Neural crest cell (in vitro differentiated cells): ENCODE measurements at places on chromosomes 2 and 18. TPM values are rescaled to one million over a fixed set of nuclear protein-coding genes. Genes with fewer than 3 reads are reported as not detected.

NT5DC4 gene
- total RNA-seq = not detected in 2 replicates

- peak; percentile 29 for DNase-seq
Measured at GRCh38 chr2:239224199-239224570, 176.6 kb downstream of the HDAC4 start.

ALK gene
- total RNA-seq = 2.0 and 2.1 TPM in 2 replicates

SOX11 gene
- 197 and 201 TPM in 2 replicates for total RNA-seq

TM4SF20 gene
- total RNA-seq = not detected in 2 replicates

- no peak for DNase-seq
Measured at GRCh38 chr18:26335571-26336487, 109.6 kb downstream of the TAF4B start.

- no peak for DNase-seq
Measured at GRCh38 chr2:219252084-219252483, 959 bp upstream of the TUBA4B start.

DES gene
- 0.28 TPM in 1 of 2 replicates, not detected in the other for total RNA-seq

GRCh38 chr2:25381502-25381901 lies 39.8 kb upstream of the DNMT3A start:
- DNase-seq = no peak

STAT4 gene
- 1.0 and 1.4 TPM in 2 replicates for total RNA-seq
